ENCODE measurements at places on chromosomes 13 and 19. TPM values are rescaled to one million over a fixed set of nuclear protein-coding genes. Genes with fewer than 3 reads are reported as not detected.

The PARP4 gene
- total RNA-seq, result 57.7 TPM

The KLC3 gene
- 0.36 TPM for total RNA-seq

- no peak for DNase-seq
Observed at GRCh38 chr13:87666831-87667230, 4.3 kb upstream of the SLITRK5 start.

- peak; percentile 37 for DNase-seq
Observed at GRCh38 chr13:27644302-27644701, 22.6 kb downstream of the POLR1D start.

GRCh38 chr19:10095948-10096614 lies 6.4 kb downstream of the ANGPTL6 start:
- peak; percentile 87 for DNase-seq

DNA sequence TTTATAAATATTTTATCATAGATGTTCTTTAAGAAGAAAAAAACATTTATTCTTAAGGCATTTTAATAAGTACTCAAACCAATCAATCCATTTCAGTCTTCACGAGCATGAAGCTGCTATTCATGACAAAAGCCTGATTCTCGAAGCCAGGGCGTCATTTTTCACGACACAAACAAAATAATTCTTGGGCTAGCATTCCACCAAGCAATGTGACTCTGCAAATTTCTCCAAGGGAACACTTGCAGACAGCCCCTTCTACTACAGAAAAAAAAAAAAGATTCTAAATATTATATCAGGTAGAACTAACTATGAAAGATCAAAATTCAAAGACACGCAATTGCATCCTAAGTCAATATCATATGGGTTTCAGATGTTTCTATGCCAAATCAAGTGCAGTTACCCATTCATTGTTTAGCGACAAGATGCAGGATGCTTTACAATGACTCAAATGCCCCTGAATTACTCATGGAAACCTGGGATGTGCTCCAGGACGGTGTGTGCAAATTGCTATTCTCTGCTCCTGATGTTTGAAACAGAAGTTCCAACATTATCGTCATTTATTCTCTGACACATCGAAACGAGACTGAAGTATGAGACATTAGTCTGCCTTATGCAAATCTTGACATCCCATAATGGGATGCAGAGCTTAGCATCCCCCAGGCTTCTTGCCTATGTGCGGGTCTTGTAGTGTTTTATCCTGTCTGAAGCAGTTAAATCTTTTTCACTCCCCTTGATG lies 517.7 kb downstream of the MYO16 start:
- DNase-seq, result peak; percentile 72

The DIAPH3 gene
- 25.1 TPM for total RNA-seq

GRCh38 chr13:74629985-74630384 lies 495.8 kb upstream of the KLF12 start:
- DNase-seq, result no peak

- DNase-seq, result no peak
Observed at GRCh38 chr13:36903925-36904595, 16.0 kb downstream of the SMAD9 start.

DNA sequence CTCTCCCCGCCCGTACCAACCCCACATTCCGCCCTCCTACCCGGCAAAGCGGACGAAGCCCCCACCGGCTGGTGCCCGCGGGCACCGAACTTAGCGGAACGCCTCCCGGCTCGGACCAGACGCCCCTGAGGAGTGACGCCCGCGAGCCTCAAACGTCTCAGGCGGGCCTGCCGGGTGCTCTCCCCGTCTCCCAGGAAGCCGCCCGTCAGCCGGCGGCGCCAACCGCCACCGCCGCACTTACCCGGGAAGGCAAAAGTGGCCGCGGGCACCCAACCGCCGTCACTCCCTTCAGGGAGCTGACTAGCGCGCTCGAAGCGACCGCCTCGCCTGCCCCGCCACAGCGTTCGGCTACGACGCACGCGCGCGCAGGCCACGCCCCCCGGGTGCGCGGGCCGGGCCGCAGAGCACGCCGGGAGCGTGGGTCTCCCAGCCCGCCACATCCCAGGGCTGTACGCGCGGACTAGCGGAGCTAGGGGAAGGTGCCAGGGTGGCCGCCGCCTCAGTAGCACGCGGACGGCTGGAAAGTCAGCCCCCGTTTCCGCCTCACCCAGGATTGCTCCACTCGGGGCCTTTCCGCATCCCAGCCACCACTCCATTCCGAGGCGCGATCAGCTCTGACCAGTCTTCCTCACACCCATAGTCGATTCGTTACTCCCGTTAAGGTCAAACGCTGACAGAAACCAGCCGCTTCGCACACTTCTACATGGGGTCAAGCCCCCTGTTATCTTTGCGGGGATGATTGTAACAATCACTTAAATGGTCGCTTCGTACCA lies at the start of gene TEX30:
TEX30 (minus strand) TSS at position 346 of the 773 bp plus-strand sequence. CDS start 3,760 bp downstream, outside the sequence.
- DNase-seq, result peak; percentile 83

DNA sequence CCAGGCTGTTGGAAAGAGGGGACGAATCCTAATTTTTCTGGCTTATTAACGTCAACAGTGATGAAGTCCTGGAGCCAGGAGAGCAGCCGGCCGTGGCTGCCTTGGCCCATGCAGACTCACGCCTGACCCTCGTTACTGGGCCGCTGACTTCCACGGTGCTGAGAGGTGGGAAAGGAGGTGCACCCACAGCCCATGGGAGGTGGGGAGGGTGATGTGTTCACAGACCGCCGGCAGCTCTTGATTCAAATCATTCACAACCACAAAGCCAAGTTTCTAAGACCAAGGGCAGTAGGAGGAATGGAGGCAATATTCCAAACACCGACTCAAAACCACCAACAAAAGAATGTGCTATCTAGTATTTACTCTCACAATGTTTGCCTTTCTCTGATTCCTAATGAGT lies 24.3 kb downstream of the COL4A2 start:
- no peak for DNase-seq

GRCh38 chr19:3357992-3358688 lies 8.2 kb upstream of the NFIC start:
- no peak for DNase-seq

DNA sequence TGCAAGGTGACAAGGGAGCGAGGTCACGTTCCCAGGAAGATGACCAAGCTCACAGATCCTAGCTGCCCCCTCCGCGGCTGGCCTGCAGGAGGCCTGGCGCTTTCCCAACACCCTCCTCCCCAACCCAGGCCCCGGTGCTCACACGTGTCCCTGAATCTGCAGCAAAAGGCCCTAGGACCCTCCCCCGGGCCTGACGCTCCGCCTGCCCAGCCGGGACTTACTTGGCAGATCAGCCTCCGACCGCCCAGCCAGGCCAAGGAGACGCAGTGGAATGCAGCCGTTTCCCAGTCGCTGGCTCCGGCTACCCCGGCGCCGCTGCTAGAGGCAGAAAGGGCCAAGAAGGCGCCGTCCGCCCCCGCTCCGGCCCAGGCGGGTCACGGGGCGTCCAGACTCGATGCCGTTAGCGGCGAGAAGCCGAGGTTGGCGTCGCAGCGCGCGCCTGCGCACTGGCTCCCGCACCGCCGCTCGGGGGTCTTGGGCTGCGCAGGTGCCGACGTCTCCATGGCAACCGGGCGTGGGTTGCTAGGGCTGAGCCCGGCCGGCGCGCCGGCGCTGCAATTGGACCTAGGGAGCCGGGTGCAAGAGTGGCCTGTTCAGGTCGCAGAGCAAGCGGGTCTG lies at the start of gene PNMA8A:
PNMA8A (minus strand) TSS at position 448 of the 618 bp plus-strand sequence. CDS start 528 bp downstream, outside the sequence.
- DNase-seq, result no peak

GRCh38 chr13:49641801-49642291 lies 13.5 kb downstream of the ARL11 start:
- peak; percentile 67 for DNase-seq

- no peak for DNase-seq
Observed at GRCh38 chr19:44947041-44947581, 1.3 kb downstream of the APOC2 start.

- DNase-seq, result peak; percentile 55
Observed at GRCh38 chr13:79541426-79542049, 60.6 kb downstream of the NDFIP2 start.

GRCh38 chr13:30829145-30829832 lies 76.8 kb upstream of the MEDAG start:
- peak; percentile 95 for DNase-seq

DNA sequence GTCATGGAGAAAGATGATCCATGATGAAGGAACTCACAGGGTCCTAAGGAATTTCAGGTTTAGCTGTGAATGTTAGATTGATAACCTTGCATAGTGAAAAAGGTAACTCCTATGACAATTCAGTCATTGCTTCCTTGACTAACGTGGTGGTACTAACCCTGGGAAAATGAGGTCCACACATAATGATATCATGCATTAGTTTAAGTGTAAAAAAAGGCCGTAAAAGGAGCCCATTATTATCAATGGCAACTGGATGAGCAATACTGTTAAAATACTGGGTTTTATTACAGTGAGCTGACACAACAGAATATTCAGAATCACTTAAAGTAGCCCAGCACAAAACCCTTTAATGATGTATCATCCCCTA lies 515.4 kb downstream of the DCT start:
- DNase-seq, result no peak

All from RPMI7951 (cell line).